ENCODE measurements at places on chromosomes 6 and 20.

GRCh38 chr6:26029857-26030653, 57.2 kb upstream of the HFE start:
- no peak for DNase-seq

- no peak for DNase-seq
Observed at GRCh38 chr6:47964969-47965368, 146.0 kb downstream of the PTCHD4 start.

GRCh38 chr20:36642136-36642535, 3.9 kb downstream of the SLA2 start:
- DNase-seq = no peak

DNA sequence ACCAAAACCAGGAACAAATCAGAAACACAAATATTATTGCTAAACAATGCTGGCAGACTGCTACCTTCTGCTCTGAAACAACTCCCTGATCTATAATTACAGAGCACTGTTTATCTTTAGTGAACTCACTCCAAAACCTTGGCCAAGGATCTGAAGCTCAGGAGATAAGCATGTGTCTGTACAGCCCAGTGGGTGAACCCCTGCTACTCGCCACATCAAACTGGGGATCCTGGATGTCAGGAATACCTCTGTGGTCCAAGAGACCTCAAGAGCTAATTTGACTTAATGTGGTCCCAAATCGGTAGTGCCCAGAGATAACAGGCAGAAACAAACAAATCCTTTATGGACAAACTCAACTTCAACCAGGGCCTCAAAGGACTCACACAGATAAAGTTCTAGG, 381.8 kb downstream of the KIF16B start:
- DNase-seq = no peak

DNA sequence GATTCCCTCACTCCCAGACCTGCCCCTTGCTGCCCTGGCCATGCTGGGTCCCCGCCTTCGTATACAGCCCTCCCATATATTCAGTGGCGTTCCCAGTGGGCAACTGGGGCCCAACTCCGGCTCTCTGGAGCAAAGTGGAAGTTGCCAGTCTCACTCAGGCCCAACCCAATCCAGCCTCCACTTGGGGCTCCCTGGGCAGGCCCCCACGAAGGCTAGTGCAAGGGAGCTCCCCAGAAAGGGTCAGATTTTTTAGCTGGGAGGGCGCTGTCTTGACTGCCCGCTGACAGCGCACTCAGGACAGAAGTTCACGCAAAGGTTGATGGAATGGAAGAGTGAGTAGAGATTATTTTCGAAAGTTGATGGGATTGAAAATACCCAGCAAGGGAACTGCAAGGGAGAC, 5.9 kb downstream of the TP53TG5 start:
- no peak for DNase-seq

DNA sequence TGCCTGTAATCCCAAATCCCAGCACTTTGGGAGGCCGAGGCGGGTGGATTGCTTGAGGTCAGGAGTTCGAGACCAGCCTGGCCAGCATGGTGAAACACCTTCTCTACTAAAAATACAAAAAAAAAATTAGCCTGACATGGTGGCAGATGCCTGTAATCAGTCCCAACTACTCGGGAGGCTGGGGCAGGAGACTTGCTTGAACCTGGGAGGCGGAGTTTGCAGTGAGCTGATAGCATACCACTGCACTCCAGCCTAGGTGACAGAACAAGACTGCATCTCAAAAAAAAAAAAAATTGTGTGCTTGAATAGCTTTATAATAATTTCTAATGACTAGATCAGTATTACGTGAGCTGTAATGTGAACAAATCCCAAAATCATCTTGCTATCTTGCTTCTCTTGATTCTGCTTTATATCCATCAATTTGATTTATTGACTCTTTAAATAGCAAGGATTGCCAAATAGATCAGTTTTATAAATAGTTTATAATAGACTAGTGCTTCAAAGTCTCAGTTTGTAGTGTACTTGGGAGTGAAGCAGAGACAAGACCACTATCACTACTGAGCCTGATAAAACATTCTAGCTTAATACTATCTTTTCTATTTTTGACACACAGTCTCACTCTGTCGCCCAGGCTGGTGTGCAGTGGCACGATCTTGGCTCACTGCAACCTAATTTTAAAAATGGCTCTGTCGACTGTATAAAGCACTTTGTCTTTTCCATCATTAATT, 7.1 kb downstream of the AMD1 start:
- DNase-seq = no peak
